ENCODE measurements at places on chromosomes 2 and 18.

DNA sequence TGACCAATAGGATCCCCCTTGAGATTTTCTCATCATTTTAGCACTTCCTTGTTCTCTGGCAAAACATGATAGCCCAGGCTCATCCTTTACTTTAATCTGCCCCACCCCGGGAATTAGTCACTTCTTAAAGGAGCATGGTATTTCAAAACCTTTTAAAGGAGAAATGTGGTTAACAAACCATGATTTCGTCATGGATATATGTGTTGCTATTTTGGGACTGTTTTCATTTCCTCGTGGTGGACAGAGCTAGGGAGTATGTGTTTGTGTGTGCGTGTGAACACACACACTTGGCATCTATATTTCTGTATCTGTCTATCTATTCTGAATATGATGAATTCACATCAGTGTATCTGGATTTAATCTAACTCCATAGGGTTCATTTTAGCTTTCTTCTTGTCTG is 128.1 kb downstream of the BIRC6 start:
- no peak for DNase-seq

GRCh38 chr2:9249020-9249800 is 42.6 kb downstream of the ASAP2 start:
- peak; percentile 58 for DNase-seq

DNA sequence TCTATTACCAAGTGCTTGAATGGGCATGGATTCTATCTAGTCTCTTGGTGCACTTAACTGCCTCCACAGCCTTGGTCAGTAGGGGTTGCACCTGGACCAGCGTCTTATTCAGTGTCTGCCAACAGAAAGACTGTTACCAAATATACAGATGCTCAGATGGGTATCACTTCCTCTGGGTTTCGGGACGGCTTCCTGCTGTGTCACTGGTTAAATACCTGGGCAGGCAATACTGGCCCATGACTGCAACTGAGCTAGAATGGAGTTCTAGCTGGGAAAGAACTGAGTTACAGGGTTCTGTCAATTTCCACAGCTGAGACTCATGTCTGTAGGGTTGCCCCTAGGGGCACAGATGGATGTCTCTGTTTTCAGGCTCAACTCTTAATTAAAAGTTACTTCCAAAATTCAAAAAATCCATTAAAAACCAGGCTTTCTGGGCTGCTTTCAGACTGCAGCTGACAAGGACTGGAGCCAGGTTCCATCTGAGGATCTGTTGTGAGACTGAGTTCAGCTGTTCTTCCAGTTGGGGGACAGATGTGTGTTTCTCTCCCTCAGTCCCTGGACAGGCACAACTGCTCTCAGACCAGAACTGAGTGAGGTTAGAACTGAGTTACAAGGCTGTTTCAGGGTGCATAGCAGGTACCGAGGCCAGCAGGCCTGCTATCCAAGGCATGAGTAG is 789.6 kb upstream of the SLC8A1 start:
- DNase-seq, result no peak

GRCh38 chr2:58862244-58862643 is 621.1 kb upstream of the FANCL start:
- no peak for DNase-seq

GRCh38 chr2:224220586-224221255 is 181.2 kb downstream of the FAM124B start:
- no peak for DNase-seq

- no peak for DNase-seq
Measured at GRCh38 chr2:190655570-190655969, 6.7 kb downstream of the NAB1 start.

- DNase-seq, result no peak
Measured at GRCh38 chr2:235025800-235026536, 74.2 kb downstream of the SH3BP4 start.
